ENCODE measurements at places on chromosomes 2 and 18.

DNA sequence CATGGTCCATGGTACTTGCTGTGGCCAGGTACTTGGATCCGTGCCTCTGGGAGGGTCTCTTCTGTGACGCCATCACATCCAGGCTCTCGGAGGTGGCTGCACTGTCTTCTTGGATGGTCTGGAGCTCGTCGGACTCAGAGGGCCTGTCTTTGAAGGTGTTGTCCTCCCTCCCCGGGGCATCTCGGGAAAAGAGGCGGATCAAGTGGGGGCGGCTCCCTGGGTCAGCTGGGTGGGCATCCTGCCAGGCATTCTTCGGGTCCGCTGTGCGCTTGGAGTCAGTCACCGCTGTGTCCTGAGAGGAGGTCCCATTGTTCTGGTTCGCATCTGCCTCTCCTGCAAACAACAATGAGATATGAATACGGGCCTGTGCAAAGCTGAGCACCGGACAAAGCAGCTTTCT is 115.6 kb downstream of the MBP start:
- H3K27me3 ChIP-seq, result no peaks in the 10 kb centered on the region
- H3K27ac ChIP-seq, result no peak overlapping the region
- no peak for DNase-seq
- no peak overlapping the region for H3K4me3 ChIP-seq

DNA sequence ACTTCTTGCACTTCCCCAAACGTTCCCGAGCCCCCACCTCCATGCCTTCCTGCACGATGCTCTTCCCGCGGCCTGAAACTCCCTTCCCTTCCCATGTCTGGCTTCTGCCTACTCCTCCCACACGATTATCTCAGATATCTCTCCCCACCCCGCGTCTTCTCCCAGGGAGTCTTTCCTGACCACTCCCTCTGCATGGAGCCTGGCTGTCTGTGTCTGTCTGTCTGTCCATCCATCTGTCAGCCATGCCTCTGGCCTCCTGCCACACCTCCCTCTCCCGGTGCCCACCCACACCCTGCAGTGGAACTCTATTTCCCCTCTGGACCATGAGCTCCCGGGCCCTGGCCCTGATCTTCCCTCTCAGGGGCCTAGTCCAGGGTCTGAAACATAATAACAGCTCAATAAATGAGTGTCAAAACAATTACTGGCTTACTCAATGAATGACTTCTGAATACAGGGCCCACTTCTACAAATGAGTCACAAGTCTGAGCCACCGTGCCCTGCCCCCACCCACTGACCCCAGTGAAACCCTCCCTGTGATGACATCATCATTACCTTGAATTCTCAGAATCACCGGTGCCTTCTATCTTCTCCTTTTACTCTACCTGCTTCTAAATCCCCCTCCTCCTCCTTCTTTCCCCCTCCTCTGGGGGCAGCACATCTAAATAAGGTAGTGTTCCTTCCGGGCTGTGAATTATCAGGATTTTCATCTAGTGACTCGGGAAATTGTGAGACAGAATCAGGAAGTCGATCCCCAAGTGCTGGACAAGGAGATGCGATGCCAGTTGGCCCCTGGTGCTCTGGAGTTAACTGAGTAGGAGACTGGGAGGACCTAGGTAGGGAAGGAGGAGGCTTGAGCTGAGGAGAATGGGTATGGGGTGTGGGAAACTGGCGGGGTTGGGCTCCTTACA is 46.1 kb upstream of the PLB1 start:
- no peak for DNase-seq
- no peaks in the 10 kb centered on the region for H3K27me3 ChIP-seq
- H3K4me1 ChIP-seq, result peaks cover 7% of the 10 kb centered on the region

DNA sequence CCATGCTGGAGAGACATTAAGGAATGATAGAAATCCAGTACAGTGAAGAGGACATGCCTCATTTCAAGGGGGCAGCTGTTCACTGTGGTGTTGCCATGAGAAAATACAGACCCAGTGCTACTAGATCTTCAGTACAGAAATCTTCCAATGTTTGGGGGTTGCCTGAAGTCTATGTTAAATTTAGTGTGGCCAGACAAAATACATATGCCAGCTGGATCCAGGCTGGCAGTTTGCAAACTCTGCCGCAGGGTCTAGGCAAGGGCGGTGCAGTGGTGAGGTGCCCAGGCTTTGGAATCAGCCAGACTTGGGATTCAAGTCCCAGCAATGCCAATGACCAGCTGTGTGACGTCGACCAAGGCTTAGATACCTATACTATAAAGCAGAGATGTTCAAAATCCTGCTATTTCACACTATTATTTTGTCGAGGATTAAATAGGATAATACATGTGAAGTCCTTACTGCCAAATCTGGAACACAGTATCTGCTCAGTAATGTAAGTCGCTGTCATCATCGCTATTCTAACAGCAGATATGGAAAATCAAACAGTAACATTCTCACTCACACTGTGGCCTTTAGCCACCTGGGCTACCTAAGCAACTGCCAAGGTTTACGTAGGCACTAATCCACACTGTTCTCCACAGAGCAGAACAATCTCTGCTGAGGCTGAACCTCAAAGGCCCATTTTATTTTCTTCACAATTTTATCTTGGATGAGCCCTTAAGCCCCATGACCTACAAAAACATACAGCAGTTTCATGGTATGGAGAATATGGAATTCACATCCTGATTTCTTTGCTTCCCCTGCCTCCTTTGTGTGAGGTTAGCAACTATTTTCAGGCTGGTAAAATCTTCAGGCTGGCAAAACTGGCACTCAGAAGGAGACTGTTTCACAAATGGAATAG is 5.9 kb upstream of the TMSB10 start:
- no peak overlapping the region for H3K27ac ChIP-seq
- no peak overlapping the region for H3K4me3 ChIP-seq
- H3K27me3 ChIP-seq, result no peaks in the 10 kb centered on the region
- DNase-seq, result no peak
- H3K4me1 ChIP-seq, result peaks cover 48% of the 10 kb centered on the region

DNA sequence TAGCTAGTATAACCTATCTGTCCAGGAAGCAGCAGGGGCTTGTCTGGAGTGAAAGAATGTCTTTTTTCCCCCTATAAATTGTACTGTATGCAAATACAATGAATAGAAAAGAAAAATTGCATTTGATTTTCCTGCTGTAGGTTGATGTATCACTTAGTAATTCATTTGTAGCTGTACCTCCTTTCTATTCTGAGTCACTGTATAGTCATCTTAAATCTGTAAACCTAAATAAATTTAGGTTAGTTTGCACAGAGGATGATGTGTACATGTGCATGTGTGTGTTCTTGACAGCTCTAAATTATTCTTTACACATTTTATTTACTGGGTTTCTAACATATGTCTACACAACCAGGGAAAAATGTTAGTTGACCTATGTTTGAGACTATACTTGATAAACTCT is 478.7 kb upstream of the CNTNAP5 start:
- no peaks in the 10 kb centered on the region for H3K4me1 ChIP-seq
- H3K27me3 ChIP-seq, result no peaks in the 10 kb centered on the region
- H3K36me3 ChIP-seq, result no peaks in the 10 kb centered on the region

- DNase-seq, result no peak
- no peak overlapping the region for H3K27ac ChIP-seq
- peaks cover 5% of the 10 kb centered on the region for H3K27me3 ChIP-seq
- H3K36me3 ChIP-seq, result no peaks in the 10 kb centered on the region
- no peaks in the 10 kb centered on the region for H3K4me1 ChIP-seq
Measured at GRCh38 chr18:12287684-12288402, 20.2 kb upstream of the TUBB6 start.

GRCh38 chr18:47184419-47185050 is 8.4 kb upstream of the IER3IP1 start:
- no peak for DNase-seq
- H3K36me3 ChIP-seq, result no peaks in the 10 kb centered on the region
- peaks cover 11% of the 10 kb centered on the region for H3K27me3 ChIP-seq
- H3K4me1 ChIP-seq, result no peaks in the 10 kb centered on the region
- no peak overlapping the region for H3K27ac ChIP-seq

DNA sequence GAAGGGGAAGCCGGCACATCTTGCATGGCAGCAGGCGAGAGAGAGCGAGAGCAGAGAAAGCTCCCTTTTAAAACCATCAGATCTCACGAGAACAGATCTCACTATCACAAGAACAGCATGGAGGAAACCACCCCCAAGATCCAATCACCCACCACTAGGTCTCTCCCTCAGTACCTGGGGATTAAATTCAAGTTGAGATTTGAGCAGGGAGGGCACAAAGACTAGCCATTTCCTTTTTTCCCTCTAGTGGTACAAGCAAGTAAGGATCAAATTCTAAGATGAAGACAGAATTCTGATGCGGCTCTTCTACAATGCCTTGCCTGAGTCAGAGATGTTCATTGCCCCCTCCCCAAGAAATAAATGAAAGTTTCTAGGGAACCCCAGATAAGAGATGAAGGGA is 45.6 kb upstream of the ANKRD44 start:
- H3K4me3 ChIP-seq, result no peak overlapping the region
- no peak for DNase-seq
- no peaks in the 10 kb centered on the region for H3K4me1 ChIP-seq

DNA sequence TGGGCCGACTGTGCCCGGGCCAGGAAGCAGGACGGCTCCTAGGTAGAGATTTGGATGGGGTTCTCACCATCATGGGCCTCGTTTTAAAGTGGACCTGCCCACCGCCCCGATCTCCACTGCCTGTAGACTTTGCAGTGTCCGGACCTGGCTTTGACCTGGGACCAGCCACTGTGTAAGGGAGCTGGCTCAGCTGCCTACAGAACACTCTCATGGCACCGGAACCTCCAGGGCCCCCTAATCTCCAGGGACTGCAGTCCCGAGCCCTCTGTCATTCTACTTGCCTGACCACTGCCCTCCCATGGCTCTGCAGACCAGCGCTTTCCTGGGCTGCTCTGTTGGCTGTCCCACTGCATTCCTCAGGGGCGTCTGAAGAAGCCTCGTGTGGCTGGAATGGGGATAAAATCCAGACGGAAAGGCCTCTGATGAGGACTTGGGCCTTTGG is 120.8 kb downstream of the GLI2 start:
- H3K27me3 ChIP-seq, result no peaks in the 10 kb centered on the region
- H3K4me3 ChIP-seq, result no peak overlapping the region
- H3K36me3 ChIP-seq, result no peaks in the 10 kb centered on the region

DNA sequence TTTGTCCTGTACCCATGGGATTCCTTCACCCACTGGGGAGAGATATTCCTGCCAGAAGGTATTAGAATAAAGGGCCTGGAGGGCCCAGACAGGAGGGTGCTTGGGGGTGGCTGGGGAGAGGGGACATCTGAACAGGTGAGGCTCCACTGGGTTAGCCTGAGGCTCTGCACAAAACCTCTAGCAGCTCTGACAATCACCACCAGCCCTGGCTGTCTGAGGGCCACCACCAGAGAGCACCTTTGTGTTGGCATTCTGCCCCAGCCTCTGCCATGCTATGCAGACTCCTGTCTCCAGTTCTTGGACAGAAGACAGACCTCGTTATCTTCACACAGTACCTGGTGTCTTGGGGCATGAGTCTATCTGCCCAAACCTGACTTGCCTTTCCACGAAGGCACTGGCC is 25.3 kb downstream of the SLC16A14 start:
- H3K4me1 ChIP-seq, result no peaks in the 10 kb centered on the region
- no peak overlapping the region for H3K27ac ChIP-seq
- no peak overlapping the region for H3K4me3 ChIP-seq
- no peak for DNase-seq
- H3K36me3 ChIP-seq, result no peaks in the 10 kb centered on the region

DNA sequence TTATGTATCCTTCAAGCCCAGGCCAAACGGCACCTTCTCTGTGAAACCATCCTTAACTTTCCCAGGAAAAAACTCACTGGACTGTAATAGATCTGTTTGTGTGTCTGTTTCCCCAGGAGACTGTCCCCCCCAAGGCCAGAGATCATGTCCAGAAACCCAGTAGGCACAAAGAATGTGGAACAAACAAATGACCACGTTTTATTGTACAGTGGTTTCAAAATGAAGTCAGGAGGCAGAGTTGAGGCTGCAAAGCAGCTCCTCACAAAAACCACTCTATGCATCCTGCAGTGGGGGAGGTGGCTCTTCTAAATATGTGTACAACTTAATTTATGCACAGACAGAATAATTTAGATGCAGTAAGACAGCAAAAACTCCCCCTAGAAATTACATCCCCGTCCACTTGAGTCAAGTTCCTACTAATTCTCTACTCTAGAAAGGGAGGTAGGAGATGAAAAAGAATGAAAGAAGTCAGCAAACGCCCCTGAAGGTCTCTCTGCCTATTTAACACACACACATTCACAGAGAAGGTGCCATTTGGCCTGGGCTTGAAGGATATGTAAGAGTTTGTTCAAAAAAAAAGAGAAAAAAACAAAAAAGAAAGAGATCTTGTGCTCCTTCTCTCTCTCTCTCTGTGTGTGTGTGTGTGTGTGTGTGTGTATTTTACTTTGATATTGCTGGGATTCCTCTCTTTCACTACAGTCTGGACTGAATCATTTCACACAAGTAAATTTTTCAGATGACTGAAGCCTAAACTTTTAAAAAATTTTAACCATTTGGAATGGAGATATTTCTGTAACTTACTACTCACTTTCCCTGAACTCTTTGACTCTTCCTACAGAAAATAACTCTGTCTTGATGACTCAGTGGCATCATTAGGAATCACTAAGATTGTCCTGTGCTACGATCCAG is 19.5 kb downstream of the BCL2 start:
- H3K4me1 ChIP-seq, result peaks cover 64% of the 10 kb centered on the region
- DNase-seq, result peak; percentile 70
- H3K27ac ChIP-seq, result peak overlapping the region; percentile 62
- H3K27me3 ChIP-seq, result no peaks in the 10 kb centered on the region
- peaks cover 29% of the 10 kb centered on the region for H3K36me3 ChIP-seq

DNA sequence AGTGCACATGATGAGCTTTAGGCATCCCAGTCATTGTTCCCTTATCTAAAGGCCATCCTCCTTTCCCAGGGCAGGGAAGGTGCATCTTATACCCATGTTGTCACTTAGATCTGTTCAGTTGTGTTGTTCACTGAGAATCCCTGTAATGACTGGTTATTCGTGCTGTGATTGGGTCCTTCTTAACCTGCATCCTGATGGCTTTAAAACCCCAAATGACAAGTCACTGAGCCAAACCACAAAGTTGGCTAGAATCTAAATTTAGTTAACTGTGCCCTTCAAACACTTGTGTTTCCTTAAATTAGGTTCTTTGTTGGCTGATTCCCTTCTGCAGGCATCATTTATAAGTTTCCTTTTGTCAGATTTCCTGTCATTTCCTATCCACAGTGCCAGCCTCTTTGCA is 58.5 kb upstream of the SLC16A14 start:
- no peaks in the 10 kb centered on the region for H3K36me3 ChIP-seq
- peaks cover 12% of the 10 kb centered on the region for H3K27me3 ChIP-seq
- no peak overlapping the region for H3K4me3 ChIP-seq
- H3K4me1 ChIP-seq, result no peaks in the 10 kb centered on the region
- H3K27ac ChIP-seq, result no peak overlapping the region

- H3K4me1 ChIP-seq, result no peaks in the 10 kb centered on the region
- H3K27me3 ChIP-seq, result no peaks in the 10 kb centered on the region
- no peak overlapping the region for H3K4me3 ChIP-seq
- no peak overlapping the region for H3K27ac ChIP-seq
- DNase-seq, result no peak
Measured at GRCh38 chr2:65866148-65866547, 433.7 kb upstream of the SPRED2 start.

DNA sequence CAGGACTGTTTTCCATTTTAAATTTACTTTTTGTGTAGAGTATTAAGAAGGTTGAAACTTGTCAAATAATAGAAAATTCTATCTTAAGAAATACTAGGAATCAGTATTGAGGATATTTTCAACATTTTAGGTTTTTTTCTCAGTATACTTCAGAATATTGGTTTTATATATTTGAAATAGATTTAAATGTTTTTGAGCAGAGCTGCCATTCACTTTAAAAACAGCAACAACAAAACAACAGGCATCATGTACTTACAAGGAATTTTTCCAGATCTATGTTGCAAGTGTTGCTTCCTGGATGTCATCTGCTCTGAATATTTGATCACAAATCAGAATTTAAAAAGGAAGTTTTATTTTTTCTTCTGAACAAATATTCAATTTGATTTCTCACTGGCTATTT is 84.4 kb downstream of the DCDC2C start:
- no peaks in the 10 kb centered on the region for H3K27me3 ChIP-seq
- no peak overlapping the region for H3K27ac ChIP-seq
